ENCODE measurements at places on chromosomes 5 and 9.

DNA sequence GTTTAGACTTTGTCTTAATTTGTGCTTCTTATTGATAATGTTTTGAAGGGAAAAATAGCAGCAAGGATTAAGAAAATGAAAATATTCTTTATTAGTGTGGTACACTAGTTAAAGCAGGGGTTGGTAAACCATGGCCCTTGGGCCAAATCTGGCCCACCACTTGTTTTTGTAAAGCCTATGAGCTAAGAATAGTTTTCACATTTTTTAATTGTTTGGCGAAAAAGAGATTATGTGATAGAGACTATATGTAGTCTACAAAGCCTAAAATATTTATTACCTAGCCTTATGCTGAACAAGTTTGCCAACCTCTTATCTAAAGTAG lies 57.2 kb downstream of the KCNN2 start:
- DNase-seq = no peak

DNA sequence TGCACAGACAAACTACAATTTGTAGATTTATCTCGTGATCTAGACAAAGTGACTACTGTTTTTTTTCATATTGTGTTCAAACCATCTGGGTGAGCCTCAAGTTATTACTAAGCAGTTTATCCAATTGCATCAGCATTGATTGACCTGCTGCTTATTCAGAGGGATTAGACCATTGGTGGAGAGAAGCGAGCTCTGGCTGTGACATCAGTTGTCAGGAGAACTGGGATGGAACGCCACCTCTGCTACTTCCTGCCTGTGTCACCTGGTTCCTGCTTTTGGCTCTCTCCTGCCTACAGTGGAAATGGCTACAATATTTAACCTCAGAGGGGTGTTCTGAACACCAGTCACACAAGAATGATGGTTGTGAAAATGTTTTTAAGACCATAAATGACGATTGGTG lies 12.1 kb downstream of the NR4A3 start:
- no peak for DNase-seq

DNA sequence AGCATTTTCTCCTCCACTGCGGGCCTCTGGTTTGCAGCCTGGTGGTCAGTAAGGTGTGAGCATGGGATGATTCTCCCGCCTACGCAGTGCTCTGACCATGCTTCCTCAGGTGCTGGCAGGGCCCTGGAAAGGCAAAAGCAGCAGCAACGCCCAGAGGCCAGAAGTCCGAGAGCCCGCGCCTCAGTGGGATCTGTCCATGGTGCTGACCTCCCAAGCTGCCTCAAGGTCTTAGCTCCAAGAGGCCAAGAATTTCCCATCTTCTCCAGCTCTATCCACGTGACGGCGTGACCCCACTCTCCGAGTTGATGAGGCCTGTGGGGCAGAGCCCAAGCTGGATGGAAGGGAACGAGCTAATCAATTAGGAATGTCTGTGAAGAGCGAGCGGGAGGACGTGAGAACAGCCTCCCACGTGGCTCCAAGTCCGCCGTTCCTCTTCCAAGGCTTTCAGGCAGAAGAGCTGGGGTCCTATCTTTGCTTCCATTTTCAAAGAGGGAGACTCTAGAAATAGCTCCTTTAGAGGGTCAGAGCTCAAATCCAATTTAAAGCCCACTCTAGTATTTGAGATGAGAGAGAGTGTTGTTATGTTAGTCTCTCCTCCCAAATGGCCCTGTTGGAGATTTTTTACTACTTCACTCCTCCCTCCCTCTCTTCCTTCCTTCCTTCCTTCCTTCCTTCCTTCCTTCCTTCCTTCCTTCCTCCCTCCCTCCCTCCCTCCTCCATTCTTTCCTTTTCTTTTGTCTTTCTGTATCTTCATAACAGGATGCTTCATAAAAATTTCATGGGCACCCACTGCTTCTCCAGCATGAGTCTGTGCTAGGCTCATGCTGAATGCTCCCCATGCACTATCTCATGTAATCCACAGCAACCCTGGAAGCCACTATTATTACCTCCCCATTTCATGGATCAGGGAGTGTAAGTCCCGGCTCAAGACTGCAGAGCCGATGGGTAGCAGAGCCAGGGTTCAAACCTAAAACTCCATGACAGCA lies 69.3 kb downstream of the OLFM1 start:
- DNase-seq = peak; percentile 75

DNA sequence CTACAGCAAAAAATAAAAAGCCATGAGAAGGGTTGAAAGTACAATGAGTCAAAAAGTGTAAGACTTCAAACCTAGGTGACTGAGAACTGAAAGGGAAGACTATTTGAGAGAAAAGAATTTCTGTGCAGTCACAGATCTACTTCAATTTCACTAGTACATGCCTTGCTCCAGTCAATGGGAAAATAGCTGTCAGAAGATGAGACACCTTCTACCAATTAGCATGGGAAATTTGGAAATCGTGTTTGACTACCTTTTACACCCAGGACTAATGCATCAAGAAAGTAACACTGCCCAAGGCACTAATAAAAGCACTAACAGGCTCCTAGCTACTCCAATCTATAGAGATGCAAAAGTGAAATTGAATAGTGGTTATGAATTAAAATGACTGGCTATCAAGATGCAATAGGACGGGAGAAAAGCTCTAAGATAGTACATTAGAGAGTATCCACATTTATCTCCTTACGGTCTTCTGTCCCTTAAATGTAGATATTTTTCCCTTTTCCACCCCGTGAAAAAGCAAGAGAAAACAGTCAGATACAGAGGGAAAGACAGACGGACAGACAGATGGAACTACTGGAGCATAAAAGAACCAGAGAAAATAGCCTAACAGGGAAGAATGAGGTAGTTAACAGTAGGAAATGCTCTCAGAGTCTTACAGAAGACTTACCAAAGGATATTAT lies 15.2 kb downstream of the ERP44 start:
- DNase-seq = no peak

- no peak for DNase-seq
Measured at GRCh38 chr9:104896131-104896530, 31.8 kb downstream of the ABCA1 start.

DNA sequence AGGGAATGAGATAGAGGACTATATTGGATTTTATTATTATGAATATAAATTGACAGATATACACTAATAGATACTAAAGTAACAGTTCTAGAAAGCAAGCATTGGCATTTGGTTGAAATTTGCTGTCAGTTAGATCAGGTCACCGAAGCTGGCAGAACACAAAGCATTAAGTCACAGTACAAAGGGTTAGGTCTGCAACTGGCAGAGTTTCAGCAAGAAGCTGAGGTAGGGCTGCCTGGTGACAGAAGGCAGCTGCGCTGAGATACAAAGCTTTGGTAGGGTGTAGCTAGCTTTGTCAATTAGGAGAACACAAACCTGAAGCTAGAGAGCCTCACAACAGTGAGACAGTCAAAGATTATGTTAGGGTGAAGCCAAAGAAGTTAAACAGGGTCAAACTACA lies 6.3 kb upstream of the CSNK1G3 start:
- no peak for DNase-seq

- DNase-seq = no peak
Measured at GRCh38 chr5:41416336-41416735, 94.1 kb downstream of the PLCXD3 start.

DNA sequence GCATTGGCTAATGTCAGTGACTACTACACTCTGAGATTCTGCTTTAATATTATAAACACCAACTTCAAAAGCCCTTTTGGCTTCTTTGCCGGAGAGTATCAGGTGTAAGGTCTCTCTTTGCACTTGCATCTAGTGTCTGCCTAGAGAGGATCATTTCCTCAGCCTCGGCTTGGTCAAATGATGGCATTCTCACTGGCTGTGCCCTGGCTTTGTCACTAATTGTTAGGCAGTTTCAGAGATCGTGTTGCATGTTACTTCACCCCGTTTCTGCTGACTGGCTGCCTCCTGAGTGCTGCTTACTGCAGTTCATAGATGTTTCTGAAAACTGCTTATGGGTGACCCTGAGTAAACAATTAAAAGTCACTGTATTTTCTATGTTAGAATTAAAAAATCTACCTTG lies 48.8 kb downstream of the SLC1A3 start:
- DNase-seq = no peak

DNA sequence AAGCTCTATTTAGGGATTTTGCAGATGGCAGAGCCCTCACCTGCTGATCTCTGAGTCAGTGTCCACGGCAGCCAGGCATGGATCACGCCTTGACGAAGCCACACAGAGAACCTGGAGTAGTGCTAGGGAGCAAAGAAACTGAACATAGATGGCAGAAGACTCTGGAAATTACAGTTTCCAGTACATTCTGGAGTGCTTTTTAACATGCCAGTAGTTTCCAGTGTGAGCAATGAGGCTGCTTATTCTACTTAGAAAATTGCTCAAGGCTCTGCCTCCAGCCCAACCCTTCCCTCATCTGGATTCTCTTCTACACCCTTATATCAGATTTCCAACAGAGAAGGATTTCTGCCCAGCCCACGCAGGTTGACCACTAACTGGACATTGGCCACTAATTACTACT lies 203.3 kb downstream of the ADAMTS12 start:
- DNase-seq = no peak

- DNase-seq = no peak
Measured at GRCh38 chr5:158845941-158846340, 253.8 kb downstream of the EBF1 start.

DNA sequence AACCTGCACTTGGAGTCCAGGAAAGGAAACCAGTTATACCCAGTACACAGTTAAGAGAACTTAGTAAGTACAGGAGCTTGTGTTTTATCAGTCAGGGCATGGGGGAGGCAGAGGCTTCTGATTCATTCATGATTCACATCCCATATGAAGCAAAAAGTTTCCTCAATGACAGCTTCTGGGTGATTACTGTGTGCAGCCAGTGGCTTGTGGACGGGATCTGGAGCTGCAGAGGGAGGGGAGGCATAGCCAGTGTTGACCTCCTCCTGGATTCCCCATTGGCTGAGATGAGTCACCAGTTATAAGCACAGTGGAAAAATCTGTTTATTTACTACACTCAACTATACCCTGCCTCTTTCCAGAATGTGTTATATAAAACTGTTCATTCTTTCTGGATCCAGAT lies 17.7 kb downstream of the IL31RA start:
- DNase-seq = no peak

GRCh38 chr9:132774886-132775285 lies 103.2 kb downstream of the AK8 start:
- no peak for DNase-seq

DNA sequence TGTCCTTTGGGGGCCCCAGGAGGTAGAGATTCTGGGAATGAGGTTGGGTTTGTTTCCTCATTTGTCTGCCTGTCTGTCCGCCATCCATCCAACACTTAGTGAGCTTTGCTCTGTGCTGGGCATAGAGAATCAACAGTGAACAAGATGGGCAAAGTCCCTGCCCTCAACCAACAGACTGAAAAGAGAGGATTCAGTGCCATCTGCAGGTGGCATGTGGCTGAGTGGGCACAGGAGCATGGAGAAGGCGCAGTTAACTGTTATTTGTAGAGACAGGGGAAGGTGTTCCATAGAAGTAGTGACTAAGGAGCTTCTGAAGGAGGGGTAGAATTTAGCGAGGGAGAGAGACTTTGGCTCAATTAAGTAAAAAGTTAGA lies 23.1 kb downstream of the POLR1E start:
- no peak for DNase-seq

- DNase-seq = no peak
Measured at GRCh38 chr5:94433397-94434163, 184.8 kb downstream of the KIAA0825 start.

- DNase-seq = no peak
Measured at GRCh38 chr5:73625372-73625943, 538 bp upstream of the ARHGEF28 start.

DNA sequence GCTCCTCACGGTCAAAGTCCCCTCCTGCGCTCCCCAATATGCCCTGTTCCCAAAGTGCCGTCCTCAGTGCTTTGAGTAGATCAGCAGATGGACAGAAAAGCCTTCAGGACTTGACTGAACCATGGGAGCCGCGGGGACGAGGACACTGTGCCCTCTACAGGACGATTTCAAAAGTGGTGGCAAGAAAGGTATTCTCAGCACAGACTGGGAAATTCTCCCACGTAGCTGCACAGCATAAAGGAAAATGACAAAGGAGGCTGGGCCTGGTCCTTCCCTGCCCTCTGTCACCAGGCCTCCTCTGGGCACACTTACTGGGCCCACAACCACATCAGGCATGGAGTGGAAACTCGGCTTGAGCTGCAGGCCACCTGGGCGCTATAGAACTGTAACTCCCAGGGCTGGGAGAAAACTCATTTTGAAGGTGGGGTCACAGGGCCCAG lies 16.7 kb upstream of the MTMR12 start:
- no peak for DNase-seq

DNA sequence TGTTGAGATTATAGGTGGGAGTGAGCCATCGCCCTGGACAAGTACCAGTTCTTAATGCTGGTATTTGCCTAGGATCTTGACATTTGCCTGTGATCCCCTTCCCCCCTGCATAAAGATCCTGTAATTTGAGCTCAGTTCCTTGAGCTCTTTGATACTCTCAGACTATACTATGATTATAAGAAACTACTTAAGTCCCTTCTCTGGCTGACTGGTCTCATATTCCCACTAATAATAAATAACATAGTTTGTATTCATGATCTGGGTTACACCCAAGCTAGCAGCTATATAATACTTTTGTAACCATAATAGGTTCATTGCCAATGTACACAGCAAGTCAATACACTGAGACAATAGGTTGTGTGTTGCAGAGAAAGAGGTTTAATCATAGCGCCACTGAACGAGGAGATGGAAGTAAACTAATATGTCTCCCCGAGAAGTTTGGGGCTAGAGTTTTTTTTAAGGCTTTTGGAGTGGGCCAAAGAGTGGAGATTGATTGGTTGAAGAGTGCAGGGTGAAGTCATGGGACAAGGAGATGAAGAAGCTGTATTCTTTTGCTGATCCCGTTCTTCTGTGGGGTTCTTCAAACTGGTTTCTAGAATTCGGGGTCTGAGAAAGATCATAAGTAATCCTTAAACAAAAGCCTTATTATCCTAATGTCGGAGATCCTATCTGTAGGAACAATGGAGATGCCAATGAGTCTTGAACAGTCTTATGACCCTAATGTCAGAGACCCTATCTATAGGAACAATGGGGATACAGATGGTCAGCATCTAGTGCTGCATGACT lies 20.7 kb upstream of the SHOC1 start:
- DNase-seq = no peak

GRCh38 chr9:81499594-81499993 lies 189.8 kb downstream of the TLE1 start:
- no peak for DNase-seq

DNA sequence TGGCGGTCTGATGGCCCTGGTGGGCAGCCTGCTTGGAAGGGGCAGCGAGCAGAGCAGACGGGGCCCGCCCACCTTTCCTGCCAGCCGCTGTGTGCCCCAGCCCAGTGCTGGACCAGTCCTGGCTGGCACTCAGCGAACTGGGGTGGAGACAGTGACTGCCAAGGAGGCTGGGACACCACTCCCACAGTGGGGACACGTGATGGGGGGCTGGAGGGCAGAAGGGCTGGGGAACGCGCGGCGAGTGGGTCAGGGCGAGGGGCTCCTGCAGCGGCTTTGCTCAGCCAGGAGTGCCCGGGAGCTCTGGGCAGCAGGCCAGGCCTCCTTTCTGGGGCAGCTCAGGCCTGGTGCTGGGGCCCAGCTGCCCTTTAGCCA lies 19.5 kb downstream of the NCS1 start:
- DNase-seq = no peak

Data from mesothelial cell of epicardium (in vitro differentiated cells).